ENCODE measurements at places on chromosomes 7 and 10.

DNA sequence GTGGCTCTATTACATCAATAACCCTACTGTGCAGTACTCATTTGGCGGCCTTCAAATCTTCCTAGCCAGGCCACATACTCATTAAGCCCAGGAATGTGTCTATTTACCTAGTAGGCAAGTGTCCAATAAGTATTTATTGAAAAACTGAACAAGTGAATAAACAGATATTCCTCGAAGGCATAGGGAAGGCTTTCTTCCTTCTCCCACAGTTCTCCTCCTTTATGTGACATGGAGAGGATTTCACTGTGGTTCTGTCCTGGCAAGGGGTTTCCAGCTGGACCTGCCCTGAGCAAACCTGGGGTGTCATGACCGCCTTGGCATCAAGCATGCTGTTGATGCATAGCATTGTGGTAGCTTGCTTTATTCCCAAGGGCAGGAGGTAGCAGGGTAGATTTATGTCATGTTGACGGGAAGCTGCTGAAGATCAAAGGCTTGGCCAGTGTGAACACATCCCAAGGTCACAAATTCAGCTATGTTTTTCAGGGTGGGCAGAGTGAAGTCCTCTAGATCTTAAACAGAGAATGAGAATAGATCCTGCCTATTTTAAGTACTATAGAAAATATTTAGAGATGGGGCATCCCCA lies 195.1 kb downstream of the INHBA start:
- no peak for DNase-seq

DNA sequence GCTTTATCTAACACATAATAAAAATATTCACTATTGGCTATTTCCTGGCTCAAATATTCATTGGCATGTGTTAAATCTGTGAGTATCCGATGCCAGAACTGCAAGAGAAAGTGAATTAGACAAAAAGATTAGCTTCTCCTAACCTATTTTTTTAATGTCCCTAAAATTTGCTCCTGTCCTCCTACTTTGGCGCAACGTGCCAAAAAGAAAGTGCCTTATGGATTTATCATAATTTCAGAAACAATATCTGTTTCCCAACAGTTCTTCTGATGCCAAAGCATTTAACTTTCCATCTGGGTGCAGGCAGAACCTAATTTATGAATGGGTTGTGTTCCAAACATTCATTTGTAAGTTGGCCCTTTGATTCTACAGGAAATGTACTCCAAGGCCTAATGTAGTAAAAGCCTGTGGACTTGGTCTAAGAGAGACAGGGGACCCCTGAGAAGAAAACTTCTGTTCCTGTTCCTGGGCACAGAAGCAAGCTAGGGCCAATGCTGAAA lies 15.4 kb downstream of the PIP4K2A start:
- no peak for DNase-seq

- DNase-seq = no peak
These were observed 80.1 kb upstream of the EMX2 start for GRCh38 chr10:117462424-117462792.

DNA sequence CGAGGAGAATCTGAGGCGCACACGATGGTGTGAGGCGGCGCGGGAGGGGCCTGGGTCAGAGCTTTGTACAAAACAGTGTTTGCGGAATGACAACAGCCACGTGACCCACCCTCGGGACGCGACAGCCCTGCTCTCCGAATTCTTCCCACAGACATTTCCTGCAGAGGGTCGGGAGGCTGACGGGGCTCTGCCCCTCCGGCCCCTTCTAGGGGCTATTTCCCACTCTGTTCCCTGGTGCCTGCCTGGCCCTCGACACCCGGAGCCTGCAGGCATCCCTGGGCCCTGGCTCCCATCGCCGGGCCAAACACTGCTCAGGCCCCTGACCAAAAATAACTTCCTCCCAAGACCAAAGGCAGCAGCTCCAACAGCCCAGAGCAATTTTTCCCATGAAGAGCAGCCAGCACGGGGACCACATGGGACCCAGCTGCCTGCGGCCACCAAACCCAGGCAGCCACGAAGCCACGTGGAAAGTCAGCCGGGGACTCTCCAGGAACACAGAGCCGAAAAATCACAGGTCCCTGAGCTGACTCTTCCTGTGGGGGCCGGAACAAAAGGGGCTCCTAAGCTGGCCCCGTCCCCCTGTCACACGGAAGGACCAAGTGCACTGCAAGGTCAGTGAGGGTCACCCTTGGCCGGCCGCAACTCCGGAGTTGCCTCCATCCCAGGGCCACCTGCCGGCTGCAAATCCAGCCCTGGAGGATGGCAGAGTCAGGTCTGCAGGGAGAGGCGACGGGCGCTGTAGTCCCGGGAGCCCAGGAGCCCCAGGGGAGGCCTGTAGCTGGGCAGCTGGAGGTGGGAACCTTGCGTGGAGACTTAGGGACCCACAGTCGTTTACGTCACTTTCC lies 42.0 kb downstream of the PAPOLB start:
- DNase-seq = no peak

GRCh38 chr7:73906874-73907273 lies 45.9 kb downstream of the TMEM270 start:
- DNase-seq = no peak

DNA sequence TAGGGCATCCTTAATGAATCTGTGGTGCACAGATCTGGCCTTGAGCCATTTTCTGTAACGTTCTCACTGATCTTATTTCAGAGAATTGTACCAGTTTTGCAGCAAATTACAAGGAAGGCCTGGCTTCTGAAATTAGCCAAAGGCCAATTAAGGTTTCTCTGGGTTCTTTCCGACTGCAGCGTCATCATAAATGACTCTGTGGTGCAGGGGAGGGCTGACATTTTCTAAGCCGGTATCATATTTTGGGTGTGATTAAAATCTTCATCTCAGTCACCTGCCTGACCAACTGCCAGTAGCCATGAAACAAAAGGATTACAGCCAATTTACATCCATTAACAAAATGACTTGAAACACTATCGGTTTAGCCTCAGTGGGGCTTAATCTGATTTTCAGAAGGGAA lies 363.7 kb downstream of the ADRA2A start:
- no peak for DNase-seq

DNA sequence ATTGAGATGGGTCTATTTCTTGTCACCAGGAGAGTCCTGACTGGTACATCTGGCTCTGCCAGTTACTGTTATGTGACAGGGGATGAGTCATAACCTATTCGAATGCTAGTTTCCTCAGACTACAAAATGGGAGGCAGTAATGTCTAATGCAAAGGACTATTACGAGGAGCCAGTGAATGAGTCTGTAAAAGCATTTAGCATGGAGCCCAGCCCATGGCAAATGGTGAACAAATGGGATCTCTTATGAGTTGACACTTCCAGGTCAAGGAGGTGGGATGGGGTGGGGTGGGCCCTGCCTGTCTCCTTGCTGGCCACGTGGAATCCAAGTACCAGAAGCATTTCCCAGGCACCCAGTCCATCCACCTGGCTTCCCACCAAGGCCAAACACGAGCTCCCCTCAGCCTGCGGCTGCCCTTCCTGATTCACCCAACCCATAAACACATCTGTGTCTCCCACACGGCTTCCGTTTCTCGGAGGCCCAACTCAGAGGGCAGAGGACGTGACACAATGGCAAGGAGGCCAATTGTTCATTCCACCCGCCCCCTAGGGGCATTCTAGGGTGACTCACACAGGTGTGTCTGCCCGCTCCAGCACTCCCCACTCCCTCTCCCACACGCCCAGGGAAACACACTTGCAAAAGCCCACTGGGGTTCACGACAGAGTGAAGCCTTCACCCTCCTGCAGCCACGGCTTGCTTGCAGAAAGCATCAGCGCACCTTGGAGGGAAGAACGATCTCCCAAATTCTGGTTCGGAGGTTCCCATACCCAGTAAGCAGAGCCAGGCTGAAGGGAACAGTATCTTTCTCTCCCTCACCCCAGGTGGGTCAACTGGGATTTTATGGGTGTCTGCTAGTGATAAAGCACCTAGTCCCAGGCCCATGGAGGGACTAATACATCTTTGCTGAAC lies 109.8 kb downstream of the SH3PXD2A start:
- DNase-seq = peak; percentile 16

DNA sequence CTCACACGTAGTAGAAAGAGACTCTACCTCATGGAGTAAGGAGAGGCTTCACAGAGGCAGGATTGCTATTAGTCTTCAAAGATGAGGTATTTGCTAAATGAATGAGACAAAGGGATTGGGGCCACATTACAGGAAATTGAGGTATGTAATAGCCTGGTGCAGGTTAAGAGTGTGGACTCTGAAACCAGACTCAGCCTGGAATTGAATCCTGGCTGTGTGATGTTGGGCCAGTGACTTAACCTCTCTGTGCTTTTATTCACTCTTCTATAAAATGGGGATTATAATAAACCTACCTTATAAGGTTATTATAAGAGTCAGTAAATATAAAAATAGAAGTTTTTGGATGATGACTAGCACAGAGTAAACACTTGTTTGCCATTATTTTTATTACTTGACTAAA lies 64.7 kb upstream of the ATRNL1 start:
- no peak for DNase-seq

DNA sequence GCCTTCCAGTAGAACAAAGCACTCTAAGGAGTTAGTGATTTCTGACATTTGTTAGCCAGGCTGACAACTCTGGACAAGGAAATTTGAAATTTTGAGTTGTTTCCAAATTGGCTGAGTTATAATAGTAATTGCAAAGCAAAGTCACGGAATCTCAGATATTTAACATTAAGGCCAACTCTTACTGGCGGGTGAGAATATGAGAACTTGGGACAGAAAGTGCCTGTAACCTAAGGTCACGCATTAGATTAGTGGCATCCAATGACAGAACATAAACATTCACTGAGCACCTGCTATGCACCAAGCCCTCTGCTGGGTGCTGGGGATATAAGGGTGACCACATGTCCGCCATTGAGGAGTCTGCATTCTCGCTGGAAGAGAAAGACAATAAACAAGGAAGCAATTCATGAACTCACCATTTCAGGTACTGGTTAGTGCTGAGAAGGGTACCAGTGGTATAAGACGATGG lies 45.5 kb upstream of the CHST15 start:
- no peak for DNase-seq

- DNase-seq = no peak
These were observed 61.5 kb upstream of the ELMO1 start for GRCh38 chr7:37510043-37510634.

DNA sequence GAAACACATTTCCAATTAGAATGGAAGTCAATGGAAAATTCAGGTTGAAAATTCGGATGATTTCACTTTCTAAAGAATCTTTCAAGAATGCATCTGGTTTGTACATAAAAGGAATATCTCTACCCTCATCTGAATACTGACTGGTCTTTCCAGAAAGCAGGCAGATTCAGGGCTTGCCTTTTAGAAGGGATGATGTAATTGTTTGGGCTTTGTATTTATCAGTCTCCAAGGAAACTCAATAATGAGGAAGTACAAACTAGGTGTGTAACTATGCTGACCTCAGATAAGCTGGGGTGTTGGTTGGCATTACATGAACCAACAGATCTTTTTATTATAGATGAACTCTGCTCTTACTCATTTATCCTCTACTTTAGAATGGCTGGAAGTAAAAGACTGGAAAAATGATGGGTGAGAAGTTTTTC lies 24.1 kb downstream of the PDLIM1 start:
- no peak for DNase-seq

- no peak for DNase-seq
These were observed 4.5 kb downstream of the NDUFA5 start for GRCh38 chr7:123553159-123553558.

DNA sequence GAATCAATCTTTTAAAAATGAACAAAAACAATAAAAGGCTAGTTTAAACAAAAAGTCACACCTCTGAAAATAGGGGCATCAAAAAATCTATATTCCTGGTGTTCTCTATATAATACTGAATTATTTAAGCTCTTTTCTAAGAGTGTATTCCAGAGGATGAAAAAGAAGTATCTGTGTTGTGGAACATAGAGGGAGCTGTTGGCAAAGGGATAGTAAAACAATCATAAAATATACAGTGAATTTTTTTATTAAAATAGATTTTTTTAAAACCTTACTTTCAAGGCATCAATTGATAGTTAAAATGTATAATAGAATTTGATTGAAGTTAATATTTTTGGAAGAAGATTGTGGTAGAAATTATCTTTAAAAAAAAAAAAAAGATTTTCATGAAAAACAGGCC lies 1409.1 kb upstream of the CELF2 start:
- DNase-seq = no peak

DNA sequence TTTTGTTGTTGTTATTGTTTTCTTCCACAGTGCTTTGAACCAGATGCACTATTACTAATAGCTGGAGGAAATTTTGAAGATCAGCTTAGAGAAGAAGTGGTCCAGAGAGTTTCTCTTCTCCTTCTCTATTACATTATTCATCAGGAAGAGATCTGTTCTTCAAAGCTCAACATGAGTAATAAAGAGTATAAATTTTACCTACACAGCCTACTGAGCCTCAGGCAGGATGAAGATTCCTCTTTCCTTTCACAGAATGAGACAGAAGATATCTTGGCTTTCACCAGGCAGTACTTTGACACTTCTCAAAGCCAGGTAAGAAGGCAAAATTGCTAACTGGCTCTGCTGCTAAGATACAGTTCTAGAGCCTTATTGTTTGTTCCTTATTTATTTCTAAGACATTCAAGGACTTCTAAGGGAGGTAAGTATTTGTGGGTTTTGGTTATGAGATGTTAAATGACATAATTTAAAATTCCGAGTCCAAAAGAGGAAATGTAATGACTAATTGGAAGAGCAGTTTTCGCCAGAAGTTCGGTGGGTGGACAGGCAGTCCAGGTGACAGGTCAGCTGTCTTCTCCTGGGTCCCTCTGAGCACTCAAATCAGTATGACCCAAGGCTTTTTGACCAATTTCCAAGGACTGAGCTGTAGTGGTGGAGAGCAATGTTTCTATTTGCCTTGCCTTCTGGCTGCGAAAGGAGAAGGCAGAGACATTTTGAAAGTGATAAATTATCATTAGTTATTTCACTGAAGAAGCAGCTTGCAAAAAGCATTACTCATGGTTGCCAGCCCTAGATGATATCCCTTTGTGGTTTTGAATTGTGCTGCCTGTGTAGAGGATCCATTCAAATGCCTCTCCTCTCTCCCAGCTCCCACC lies 10.1 kb downstream of the SLC39A12 start:
- DNase-seq = no peak

DNA sequence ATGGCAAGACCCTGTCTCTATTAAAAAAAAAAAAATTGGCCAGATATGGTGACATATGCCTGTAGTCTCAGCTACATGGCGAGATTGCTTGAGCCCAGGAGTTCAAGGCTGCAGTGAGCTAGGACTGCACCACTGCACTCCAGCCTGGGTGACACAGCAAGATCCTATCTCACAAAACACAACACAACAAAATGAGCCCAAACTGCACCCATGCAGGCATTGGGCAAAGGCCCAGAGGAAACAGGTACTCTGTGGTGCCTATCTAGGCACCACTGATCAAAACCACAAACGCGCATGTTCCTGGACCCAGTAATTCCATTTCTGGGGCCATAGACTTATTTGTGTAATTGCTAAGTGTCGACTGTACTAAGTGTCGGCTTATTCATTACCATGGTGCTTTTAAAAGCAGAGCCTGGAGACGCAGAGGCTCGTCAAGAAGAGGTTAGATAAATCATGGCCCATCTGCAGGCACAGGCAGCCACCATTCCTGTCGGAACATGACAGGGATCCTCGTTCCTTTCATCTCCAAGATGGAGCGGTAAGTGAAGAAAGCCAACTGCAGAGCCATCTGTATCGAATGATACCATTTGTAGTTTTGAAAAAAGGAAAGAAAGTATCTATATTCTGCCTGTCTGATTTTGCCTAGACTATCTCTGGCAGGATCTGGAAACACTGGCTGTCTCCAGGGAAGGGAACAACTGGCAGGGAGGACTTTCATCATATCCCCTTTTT lies 160.4 kb upstream of the RHEB start:
- DNase-seq = no peak
